Stimulated activated CD8-positive, alpha-beta memory T cell treated with anti-CD3 and anti-CD28 coated beads, Interleukin-15, amount 100 ng/mL, for 1 hour (primary cell): ENCODE measurements at places on chromosomes 4 and X.

DNA sequence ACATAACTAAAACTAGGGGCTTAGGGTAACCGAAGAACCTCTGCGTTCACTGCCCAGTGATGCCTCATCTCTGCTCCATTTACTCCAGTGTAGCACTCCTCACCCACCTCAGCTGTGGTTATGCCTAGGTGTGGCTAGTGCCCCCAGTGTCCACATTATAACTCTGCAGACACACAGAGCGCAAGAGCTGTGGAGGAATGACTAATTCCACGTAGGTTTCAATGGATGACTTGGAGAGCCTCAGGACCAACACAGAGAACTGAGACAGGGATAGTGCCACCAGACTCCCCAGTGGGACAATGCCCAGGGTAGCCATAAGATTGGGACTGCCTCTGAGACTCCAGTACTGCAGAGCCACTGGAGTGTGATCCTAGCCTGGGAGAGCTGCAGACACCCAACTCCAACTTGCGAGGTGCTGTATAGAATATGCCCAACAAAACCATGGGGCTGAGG lies 542.4 kb upstream of the DIPK2B start:
- DNase-seq = no peak

DNA sequence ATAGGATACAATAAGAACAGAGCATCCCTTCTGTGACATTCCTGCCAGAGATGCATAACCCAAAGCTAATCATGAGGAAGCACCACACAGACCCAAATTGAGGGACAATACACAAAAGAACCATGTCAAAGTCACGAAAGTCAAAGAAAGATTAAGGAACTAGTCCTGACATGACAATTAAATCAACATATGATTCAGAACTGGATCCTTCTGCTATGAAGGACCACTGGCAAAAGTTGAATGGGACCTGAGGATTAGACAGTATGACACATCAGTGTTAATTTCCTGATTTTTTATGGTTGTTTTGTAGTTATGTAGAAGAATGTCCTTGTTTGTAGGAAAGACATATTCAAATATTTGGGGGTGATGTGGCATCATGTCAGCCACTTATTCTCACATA lies 13.9 kb downstream of the ACOT9 start:
- no peak for DNase-seq

DNA sequence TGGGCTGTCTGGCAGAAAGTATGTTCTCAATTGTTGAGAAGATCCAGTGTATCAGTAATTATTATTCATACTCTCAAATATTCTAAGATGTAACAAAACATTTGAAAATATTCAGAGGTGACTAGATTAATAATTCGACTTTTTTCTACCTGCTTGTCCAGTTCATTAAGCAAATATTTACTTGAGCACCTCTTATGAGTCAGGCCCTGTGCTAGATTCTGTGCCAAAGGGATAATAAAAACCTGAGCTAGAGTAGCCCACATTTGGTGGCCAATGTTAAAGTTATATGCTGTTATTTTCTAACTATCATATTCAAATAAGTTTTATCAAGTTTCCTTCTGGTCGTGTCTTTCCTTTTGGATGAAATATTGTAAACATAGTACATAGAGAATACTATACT lies 58.5 kb downstream of the ARHGAP10 start:
- DNase-seq = no peak

DNA sequence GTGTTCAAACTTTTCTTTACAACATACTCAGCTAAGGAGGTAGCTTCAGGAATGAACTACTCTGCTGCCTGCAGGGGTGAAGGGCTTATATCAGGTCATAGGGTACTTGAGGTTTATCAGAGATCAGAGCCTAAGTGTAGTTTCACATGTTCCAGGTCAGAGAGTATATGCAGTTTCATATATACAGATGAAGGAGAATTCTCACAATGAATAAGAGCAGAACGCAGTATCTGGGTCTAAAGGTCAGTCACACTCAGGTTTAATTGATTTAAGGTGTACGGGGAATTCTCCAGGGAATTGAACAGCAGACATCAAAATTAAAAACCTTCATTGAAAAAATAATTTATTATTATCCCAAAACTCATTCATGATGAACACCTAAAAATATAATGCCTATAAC lies 700.6 kb downstream of the TECRL start:
- DNase-seq = no peak

GRCh38 chr4:65893957-65894755 lies 223.9 kb upstream of the EPHA5 start:
- no peak for DNase-seq

GRCh38 chr4:65880594-65880993 lies 210.3 kb upstream of the EPHA5 start:
- no peak for DNase-seq

DNA sequence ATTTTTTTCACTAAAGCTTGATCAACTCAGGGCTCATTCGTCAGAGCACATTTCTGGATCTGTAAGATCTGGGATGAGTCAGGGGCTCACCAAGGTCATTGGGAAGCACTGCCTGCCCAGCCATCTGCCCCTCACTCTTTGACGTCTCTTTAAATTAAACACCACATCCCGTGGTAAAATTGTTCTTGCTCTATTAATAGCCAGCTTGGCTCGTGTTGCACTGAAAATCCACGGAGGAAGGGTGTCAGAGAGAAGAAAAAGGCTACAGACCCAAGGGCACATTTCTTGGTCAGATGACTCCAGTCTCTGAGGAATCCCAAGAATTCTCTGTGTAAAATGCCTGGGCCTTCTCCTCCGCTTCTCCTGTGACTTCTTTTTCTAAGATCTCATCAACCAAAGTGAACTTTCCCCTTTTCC lies 45.7 kb upstream of the GATB start:
- DNase-seq = no peak

DNA sequence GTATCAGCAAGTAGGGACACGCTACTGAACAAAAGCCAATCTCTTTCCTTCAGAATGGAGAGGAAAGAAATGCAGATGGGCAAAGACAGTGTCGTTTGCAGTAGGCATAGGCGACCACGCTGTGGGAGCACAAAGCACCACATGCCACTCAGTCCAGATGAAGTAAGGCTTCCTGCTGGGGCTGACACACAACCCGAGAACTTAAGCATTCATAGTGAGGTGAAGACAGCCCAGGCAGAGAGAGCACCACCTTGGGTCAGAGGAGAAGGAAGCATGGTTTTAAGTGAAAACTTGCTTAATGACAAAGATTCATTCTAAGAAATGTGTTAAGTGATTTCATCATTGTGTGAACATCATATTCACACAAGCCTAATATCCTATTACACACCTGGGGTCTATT lies 238.8 kb downstream of the MGST2 start:
- DNase-seq = no peak

DNA sequence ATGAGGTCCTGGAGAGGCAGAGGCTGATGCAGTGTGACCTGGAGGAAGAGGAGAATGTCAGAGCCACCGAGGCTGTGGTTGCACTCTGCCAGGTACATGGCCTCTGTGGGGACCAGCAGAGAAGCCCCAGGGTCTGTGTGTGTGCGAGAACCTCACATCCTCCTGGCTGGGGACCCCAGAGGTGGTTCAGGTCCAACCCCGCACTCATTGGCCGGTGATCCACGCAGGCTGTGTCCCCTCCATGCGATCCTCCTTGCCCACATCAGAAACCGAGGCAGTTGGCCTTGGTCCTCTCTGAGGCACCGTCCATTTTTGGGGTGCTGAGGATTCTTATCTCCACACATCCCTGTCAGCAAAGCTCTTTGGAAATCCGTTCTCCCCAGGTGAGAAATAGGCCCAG lies 45.3 kb downstream of the EVC start:
- DNase-seq = no peak

DNA sequence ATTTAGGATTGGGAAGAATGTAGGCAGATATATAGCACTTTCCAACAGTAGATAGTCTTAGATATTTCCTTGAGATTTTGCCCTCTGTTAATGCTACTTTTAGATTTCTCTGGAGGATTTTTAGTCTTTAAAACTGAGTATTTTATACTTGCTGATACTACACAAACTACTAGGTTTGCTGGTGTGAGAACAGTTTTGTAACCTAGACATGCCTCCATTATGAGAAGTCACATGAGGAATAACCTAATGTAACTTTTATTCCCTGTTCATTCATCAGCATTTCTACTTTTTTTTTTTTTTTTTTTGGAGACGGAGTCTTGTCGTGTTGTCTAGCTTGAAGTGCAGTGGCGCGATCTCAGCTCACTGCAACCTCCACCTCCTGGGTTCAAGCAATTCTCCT lies 137.2 kb downstream of the RAPGEF2 start:
- DNase-seq = no peak

DNA sequence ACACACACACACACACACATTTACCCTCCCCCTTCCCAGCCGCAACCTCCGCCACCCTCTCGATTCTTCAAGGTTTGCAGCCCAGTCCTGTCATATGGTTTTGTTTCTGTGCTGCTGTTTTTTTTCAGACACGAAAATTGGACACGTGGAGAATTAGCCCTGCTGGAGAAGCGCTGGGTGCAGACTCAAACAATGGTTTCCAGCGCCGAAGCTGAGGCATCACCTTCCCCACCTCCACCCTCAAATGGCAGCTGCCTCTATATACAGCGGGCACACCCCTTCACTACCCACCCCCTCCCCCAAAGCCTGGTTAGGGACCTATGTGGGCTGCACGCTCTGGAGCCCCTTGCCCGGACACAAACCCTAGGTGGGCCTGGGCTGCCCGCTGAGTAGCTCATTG lies 87.9 kb downstream of the BCOR start:
- no peak for DNase-seq

GRCh38 chr4:84220990-84221389 lies 278.1 kb downstream of the NKX6-1 start:
- DNase-seq = no peak
